ENCODE measurements at places on chromosomes 7 and 10.

DNA sequence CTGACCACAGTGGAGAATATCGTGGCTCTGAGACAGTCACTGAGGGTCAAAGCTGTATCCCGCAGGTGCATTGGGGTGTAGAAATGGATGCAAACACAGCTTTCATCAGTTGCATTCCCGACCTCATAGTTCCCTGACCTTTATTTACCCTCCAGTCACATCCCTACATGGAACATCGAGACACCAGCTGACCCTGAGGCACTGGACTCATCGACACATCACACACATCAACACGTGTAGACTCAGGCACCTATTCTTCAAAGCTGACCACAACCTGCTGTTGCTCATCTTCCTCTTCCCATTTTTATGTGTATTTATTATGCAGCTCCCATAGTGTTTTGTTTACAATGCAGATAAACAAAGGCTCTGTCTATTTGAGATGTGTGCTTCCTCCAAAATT lies 396.9 kb upstream of the NRP1 start:
- no peak for DNase-seq

DNA sequence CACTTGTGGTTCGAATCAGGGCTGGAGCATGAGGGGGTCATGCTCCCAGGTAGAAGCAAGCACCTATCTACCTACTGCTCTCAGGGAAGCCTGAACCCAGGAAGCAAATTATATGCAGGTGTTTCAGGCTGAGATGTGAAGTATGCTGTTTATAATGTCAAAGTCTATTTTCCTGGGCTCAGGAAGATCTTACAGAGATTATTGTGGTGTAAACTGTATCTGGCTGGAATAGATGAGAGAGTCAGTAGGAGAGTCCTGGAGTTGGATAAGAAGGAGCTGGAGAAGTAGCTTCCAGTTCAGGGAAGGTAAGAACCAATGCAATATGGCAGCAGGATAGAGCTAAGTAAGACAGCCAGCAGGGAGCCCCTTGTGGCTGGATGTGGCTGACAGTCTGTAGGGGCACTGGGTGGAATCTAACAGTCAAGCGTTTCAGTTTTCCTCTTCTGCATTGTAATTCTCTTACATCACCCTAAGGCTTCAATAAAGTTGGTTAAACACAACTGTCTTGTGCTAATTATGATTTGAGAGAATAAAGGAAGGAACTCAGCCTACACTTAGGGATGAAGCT lies 105.9 kb upstream of the EEPD1 start:
- no peak for DNase-seq

GRCh38 chr10:129531195-129531968 lies 64.3 kb downstream of the MGMT start:
- no peak for DNase-seq

DNA sequence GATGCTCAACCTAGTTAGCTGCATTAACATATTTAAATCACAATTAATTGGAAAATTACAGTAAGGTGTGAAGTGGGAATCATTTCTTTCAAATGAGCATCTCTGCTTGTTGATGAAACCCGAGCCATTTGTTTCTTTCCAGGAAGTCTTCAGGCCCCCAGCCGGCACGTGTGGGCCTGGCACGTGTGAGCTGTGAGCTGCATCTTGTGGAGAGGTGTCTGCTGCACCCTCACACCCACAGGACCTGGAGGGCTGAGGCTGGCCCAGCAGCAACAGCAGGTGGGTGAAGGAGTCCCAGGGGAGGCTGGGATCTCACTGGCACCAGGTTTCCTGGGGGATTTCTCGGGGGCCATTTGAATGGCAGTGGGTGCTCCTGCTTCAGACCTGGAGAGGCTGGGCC lies 372.5 kb upstream of the MKI67 start:
- no peak for DNase-seq

Measured in left colon (tissue), 2 donors.